ENCODE measurements at places on chromosomes 12 and 14.

GRCh38 chr12:977156-977555 lies 13.9 kb upstream of the ERC1 start:
- H3K4me3 ChIP-seq, result no peak overlapping the region
- no peak overlapping the region for H3K27ac ChIP-seq
- peaks cover 2% of the 10 kb centered on the region for H3K4me1 ChIP-seq
- H3K27me3 ChIP-seq, result no peaks in the 10 kb centered on the region
- DNase-seq, result no peak

DNA sequence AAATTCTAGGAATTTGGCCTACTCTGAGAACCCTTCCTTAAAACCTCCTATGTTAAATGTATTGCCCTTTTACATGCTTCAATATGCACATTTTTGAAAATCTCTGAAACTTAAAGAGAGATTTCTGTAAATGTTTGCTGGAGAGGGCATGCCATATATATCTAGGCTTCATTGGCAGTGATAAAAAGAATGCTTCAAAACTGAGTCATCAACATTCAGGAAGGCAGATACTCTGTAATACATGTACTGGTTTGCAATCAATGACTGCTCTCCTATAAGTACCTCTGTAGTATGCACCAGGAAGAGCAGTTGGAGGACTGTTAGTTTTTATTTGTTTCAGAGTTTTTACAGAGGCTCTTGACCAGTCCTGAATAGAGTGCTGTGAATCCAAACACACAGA lies 739.9 kb downstream of the SLC16A7 start:
- no peaks in the 10 kb centered on the region for H3K4me1 ChIP-seq
- no peak overlapping the region for H3K27ac ChIP-seq
- DNase-seq, result no peak
- H3K36me3 ChIP-seq, result no peaks in the 10 kb centered on the region

DNA sequence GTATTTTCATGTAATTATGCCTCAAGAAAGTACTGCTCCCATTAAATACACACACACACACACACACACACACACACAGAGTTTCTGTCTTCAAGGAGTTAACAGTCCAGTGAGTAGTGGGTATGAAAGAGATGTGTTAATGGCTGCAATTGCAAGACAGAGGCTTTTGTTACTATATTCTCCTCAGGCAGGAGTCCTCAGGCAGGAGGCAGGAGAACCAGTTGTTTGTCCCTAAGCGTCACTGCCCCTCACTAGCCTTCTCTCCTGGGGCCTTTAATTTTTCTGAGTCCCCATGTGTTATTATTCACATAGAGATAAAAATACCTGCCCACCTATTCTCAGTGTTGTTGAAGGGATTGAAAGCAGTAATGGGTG lies 31.2 kb downstream of the DAD1 start:
- H3K4me1 ChIP-seq, result peaks cover 84% of the 10 kb centered on the region
- DNase-seq, result no peak
- H3K27ac ChIP-seq, result peak overlapping the region; percentile 97
- no peaks in the 10 kb centered on the region for H3K27me3 ChIP-seq
- H3K4me3 ChIP-seq, result peak overlapping the region; percentile 74
- peaks cover 19% of the 10 kb centered on the region for H3K36me3 ChIP-seq

DNA sequence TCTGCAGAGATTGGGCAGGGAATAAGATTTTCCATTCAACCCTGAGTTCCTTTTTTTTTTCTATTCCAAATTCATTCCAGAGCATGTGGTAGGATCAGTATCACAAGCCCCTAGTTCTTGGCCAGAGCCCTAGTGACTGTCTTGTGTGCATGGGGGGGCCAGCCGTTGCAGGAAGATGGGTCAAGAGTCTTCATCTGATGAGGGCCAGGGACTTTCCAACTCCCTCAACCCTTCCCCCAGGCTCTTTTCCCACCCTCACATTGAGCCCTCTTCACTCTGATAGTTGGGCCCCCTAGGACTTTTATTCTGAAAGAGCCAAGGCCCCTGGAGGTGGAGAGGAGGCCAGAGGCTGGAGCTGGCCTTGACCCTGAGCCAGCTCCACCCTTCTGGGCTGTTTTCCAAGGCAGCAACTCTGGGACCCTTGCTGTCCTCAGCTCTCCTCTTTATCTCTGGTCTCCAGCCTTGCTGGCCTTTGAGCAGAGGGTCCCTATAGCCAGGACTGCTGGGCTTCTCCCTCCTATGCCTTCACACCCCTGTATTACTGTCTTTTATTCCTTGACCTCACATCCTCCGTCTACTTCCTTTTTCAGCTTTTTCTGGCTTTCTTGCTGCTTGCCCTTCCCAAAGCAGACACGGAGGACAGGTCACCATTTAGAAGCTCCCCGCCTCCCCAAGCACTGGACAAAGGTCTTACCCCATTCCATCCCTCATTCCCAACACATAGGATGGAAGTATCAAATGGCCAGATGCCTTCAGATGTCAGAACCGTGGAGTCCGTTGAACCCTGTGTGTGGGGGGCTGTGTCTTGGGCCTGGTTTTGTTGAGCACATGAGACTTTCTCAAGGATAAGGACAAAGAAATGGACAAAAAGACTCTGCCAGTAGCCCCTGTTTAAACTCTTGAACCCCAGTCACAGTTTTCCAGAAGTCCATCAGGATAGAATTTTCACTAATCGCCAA lies 5.6 kb downstream of the RBP5 start:
- peaks cover under 1% of the 10 kb centered on the region for H3K36me3 ChIP-seq
- no peak overlapping the region for H3K4me3 ChIP-seq
- H3K27ac ChIP-seq, result no peak overlapping the region
- no peak for DNase-seq
- H3K27me3 ChIP-seq, result no peaks in the 10 kb centered on the region

- H3K36me3 ChIP-seq, result peaks cover 7% of the 10 kb centered on the region
- peaks cover 19% of the 10 kb centered on the region for H3K4me1 ChIP-seq
- no peak overlapping the region for H3K4me3 ChIP-seq
These were observed 3.5 kb upstream of the LPAR5 start for GRCh38 chr12:6639151-6639801.

DNA sequence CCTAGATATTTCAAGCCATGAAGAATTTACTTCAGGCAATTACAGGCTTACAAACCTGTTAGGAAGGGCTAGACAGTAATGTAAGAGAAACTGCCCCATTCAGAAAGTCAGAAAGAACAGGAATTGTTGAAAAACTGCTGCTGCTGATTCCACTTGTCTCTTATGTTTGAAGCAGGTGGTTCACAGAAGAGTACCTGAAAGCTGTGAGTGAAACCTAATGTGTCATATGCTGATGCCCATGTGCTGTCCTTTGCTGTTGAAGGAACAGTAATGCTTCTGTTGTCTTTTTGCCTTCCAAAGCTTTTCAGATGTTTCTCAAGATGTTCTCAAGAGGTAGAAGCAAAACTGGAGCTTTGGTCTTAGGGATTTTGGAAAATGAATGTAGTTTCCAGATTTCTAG lies 39.0 kb downstream of the MNAT1 start:
- H3K27ac ChIP-seq, result no peak overlapping the region
- H3K36me3 ChIP-seq, result peaks cover 2% of the 10 kb centered on the region
- no peak overlapping the region for H3K4me3 ChIP-seq
- H3K27me3 ChIP-seq, result no peaks in the 10 kb centered on the region

- H3K36me3 ChIP-seq, result no peaks in the 10 kb centered on the region
- H3K27ac ChIP-seq, result no peak overlapping the region
- peaks cover 15% of the 10 kb centered on the region for H3K4me1 ChIP-seq
- DNase-seq, result no peak
- no peak overlapping the region for H3K4me3 ChIP-seq
- no peaks in the 10 kb centered on the region for H3K27me3 ChIP-seq
These were observed 21.3 kb upstream of the CCDC63 start for GRCh38 chr12:110825530-110825929.

DNA sequence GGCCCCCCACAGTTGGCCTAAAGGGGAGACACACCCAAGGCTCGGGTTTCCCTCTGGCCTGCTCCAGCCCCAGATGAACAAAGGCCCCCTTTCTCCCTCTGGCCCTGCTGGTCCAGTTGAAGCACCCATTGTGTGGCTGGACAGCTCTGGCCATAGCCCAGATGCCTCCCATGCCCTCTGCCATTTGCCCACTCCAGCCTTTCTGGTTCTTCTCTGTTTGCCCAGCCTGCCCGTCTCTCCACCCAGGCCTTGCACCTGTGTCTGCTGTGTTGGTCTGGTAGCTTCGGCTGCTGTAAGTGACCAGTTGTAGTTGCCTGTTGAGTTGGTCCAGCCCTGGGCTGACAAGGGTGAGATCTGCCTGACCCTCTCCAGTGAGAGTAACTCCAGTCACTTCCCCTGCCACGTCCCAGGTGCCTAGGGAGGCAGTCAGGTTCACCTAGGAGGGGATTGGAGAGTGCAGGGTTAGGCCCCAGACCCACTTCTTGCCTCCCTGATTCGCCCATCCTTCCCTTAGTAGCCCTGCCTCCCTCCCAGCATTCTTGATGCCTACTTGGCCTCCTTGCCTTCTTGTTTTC lies 3.0 kb downstream of the B4GALNT1 start:
- DNase-seq, result no peak
- no peak overlapping the region for H3K4me3 ChIP-seq
- H3K4me1 ChIP-seq, result peaks cover 12% of the 10 kb centered on the region
- no peak overlapping the region for H3K27ac ChIP-seq

DNA sequence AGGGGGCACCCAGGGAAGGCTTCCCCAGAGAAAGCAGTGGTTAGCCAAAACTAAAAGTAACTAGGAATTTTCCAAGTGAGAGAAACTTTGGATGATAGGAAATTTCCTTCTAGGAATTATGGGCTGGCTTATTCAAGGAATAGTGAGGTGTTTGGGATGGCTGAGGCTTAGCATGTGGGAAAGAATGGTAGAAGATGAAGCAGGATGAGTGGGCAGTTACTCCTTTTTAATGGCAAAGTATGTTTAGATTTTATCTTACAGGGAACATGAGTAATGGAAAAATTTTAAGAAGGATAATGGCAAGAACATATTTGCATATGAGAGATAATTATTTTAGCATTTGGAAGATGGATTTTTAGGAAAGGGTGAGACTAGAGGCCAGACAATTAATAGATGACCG lies 197.6 kb downstream of the SLC38A4 start:
- no peak for DNase-seq
- H3K36me3 ChIP-seq, result no peaks in the 10 kb centered on the region
- H3K27ac ChIP-seq, result no peak overlapping the region
- H3K27me3 ChIP-seq, result no peaks in the 10 kb centered on the region
- H3K4me3 ChIP-seq, result no peak overlapping the region
- peaks cover 2% of the 10 kb centered on the region for H3K4me1 ChIP-seq

DNA sequence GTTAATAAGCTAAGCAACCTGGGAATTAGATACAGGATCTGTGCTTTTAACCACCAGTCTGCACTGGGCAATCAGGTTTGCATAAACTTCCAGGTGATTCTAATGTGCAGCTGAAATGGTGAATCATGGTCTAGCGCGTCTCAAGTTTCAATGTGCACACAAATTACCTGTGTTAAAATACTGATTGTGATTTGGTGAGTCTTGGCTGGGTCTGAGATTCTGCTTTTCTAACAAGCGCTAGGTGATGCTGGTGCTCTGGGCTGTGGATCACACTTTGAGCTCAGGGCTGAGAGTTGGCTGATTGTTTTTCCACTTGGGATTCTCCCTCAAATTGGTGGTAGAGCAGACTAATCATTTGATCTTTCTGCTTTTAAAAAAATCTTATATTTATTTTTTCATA lies 124.8 kb downstream of the C12orf75 start:
- H3K27ac ChIP-seq, result peak overlapping the region; percentile 26
- no peak for DNase-seq
- H3K27me3 ChIP-seq, result peaks cover 20% of the 10 kb centered on the region
- H3K4me3 ChIP-seq, result no peak overlapping the region
- H3K4me1 ChIP-seq, result no peaks in the 10 kb centered on the region

GRCh38 chr12:51678086-51678724 lies 87.2 kb downstream of the SCN8A start:
- H3K27me3 ChIP-seq, result no peaks in the 10 kb centered on the region
- H3K4me1 ChIP-seq, result no peaks in the 10 kb centered on the region
- DNase-seq, result peak; percentile 30
- no peaks in the 10 kb centered on the region for H3K36me3 ChIP-seq
- no peak overlapping the region for H3K4me3 ChIP-seq
- no peak overlapping the region for H3K27ac ChIP-seq

GRCh38 chr14:100386121-100386520 lies 63.0 kb downstream of the SLC25A47 start:
- H3K36me3 ChIP-seq, result peaks cover 3% of the 10 kb centered on the region
- no peak for DNase-seq
- H3K27me3 ChIP-seq, result no peaks in the 10 kb centered on the region
- peaks cover 23% of the 10 kb centered on the region for H3K4me1 ChIP-seq

GRCh38 chr12:32031109-32031508 lies 71.9 kb downstream of the RESF1 start:
- peaks cover 17% of the 10 kb centered on the region for H3K4me1 ChIP-seq
- no peak overlapping the region for H3K4me3 ChIP-seq
- no peak overlapping the region for H3K27ac ChIP-seq
- no peaks in the 10 kb centered on the region for H3K27me3 ChIP-seq
- no peak for DNase-seq

DNA sequence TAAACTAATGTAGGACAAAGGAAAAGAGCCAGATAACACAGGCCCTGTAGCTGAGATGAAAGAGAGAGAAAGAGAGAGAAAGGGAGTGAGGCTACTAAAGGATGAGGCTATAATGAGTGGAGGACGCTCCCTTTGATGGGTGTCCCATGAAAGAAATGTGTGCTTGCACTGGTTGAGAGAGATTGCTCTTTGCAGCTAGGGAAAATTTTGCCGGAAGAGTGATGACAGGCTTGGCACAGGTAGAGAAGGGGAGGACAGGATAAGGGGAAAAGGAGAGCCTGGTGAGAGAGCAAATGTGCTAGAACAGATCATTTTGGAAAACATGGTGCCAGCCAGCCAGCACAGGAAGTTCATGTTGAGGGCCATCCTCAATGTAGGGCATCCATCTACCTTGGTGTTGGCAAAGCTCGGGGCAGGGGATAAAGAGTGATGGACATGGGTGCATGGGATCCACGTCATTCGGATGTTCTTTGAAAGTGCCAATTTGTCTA lies 248.6 kb downstream of the BTG1 start:
- H3K4me1 ChIP-seq, result peaks cover 17% of the 10 kb centered on the region
- no peak overlapping the region for H3K4me3 ChIP-seq
- DNase-seq, result no peak
- no peak overlapping the region for H3K27ac ChIP-seq
- no peaks in the 10 kb centered on the region for H3K27me3 ChIP-seq

GRCh38 chr12:30599608-30600007 lies 96.1 kb downstream of the IPO8 start:
- H3K4me3 ChIP-seq, result no peak overlapping the region
- no peaks in the 10 kb centered on the region for H3K4me1 ChIP-seq
- no peaks in the 10 kb centered on the region for H3K27me3 ChIP-seq
- no peak for DNase-seq

DNA sequence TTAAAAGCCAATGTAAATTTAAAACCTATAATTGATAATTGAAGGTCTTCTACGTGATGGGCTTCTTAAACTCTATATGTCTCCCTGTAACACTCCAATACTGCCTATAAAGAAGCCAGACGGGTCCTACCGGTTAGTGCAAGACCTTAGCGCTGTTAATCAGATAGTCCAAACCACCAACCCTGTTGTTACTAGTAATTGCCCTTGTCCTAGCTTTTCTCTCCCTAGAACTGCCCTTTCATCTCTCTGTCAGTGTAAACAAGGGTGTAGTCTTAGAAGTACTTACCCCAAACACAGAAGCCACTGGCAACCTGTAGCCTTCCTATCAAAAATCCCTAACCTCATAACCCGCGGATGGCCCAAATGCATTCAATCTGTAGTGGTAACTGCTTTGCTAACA lies 243.0 kb upstream of the DIO3 start:
- H3K27ac ChIP-seq, result no peak overlapping the region
- no peak for DNase-seq
- no peak overlapping the region for H3K4me3 ChIP-seq
- H3K36me3 ChIP-seq, result no peaks in the 10 kb centered on the region
- H3K27me3 ChIP-seq, result peaks cover 4% of the 10 kb centered on the region
